ENCODE measurements at places on chromosomes 1 and 21.

GRCh38 chr1:41803656-41804055, 115.1 kb downstream of the HIVEP3 start:
- no peak for DNase-seq

- no peak for DNase-seq
Observed at GRCh38 chr1:235268379-235269125, 59.4 kb downstream of the ARID4B start.

GRCh38 chr1:178645808-178646200, 79.2 kb upstream of the RALGPS2 start:
- DNase-seq = no peak

- DNase-seq = no peak
Observed at GRCh38 chr1:199687321-199687720, 340.2 kb upstream of the NR5A2 start.

DNA sequence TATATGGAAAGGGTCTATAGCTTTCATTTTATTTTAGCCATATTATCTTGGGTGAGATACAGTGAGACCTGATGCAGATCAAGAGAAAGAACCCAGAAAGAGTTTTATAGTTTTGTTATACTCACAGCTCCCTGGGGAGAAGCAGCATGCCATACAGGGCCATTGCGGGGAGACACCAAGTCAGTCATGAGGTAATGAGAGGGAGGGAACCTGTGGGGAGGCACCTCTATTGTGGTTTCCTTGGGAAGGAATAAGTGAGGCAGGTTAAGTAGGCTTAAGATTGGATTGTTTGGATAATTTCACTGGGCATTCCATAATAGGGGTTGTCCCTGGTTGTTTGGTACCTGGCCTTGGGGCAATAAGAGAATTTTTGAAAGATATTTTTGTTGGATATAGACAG, 19.7 kb downstream of the AXDND1 start:
- DNase-seq = no peak

DNA sequence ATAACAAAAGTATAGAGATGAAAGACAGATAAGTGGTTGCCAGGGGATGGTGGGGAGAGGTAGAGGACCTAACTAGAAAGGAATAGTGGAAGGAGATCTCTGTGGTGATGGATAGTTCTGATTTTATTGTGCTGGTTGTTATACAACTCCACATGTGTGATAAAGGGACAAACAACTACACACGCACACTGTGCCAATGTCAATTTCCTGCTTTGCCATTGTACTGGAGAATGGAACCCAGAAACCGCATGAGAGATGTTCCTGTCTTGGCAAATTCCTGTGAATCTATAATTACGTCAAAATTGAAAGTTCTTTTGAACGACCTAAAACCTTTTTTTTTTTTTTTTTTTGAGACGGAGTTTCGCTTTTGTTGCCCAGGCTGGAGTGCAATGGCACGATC, 11.0 kb downstream of the TNFRSF9 start:
- DNase-seq = no peak

- no peak for DNase-seq
Observed at GRCh38 chr1:80375662-80376061, 1369.1 kb upstream of the ADGRL4 start.

DNA sequence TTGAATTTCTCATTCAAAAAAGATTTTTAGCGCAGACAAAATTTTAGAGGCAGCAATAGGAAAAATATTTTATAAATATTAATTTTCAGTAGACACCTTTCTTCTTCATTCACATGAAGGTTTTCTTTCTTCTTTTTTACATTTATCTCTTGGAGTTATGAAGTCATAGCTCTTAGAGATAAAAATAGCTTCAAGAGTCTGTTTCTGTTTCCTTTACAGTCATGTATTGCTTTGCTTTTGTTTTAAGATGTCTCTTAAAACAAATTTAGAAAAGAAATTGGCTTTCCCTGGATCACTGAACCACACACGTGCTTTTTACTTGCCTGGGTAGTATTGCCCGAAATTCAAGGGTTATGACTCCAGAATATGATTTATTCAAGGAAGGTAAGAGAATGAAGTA, 369.9 kb upstream of the LRRC7 start:
- no peak for DNase-seq

DNA sequence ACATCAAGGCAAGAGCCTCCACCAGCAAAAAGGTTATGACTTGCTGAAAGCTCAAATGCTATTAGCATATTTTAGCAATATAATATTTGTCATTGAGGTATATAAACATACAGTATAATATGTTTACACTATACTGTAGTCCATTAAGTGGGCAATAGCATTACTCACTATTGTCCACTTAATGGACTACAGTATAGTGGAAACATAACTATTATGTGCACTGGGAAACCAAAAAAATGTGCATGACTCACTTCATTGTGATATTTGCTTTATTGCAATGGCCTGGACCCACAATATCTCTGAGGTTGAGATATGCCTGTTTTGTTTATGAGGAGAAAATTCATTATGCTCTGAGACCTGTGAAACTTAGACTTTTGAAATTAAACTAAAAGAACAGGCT, 300.0 kb downstream of the BARHL2 start:
- no peak for DNase-seq

- DNase-seq = no peak
Observed at GRCh38 chr1:155591770-155592169, 18.2 kb upstream of the MSTO1 start.
